ENCODE measurements at places on chromosomes 7 and 10.

GRCh38 chr10:76921383-76922010 lies 716.1 kb downstream of the KCNMA1 start:
- DNase-seq, result no peak

DNA sequence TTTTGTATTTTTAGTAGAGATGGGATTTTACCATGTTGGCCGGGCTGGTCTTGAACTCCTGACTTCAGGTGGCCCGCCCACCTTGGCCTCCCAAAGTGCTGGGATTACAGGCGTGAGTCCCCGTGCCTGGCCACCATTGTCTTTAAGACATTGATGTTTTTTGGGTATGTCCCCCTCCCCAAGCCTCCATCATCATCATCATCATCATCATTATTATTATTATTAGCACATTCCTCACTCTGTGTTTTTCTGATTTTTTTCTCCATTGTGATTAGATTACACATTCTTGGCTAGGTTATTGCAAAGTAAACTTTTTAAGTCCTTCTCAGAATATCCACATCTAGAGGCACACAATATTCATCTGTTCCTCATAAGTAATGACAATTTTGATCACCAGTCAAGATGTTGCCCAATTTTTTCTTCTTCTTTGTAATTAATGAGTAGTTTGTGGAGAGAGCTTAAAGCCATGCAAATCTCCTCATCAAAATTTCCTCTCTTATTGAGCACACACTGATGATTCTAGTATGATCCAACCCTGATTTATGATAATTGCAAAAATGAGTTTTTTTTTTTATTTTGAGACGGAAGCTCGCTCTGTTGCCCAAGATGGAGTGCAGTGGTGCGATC lies 47.5 kb downstream of the EPC1 start:
- DNase-seq, result no peak

GRCh38 chr10:14624600-14624999 lies 150.1 kb downstream of the FAM107B start:
- DNase-seq, result no peak

DNA sequence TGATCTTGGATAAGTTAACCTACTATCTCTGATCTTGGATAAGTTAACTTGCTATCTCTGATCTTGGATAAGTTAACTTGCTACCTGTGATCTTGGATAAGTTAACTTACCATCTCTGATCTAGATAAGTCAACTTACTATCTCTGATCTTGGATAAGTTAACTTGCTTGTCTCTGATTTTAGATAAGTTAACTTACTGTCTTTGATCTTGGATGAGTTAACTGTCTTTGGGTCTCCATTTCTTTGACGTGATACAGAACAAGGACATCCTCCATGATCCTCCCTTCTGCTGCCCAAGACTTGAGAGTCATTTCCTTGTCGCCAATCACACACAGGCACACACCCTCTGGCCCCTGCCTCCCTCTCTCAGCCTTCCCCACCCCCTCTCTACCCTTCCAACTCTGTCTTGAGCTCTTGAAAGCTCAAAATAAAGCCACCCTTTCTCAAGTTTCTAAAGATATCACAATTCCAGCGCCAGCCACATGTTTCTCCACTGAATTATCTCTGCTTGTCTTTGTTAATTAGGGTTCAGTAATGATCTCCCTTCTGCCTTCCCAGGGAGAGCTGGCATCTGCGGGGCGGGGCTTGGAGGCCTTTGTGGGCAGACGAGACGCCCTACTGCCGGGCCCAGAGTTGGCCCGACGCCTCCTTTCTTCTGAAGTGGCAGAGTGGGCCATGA lies 85.1 kb upstream of the GTF2I start:
- DNase-seq, result no peak

GRCh38 chr10:111035542-111035941 lies 41.3 kb upstream of the ADRA2A start:
- no peak for DNase-seq

DNA sequence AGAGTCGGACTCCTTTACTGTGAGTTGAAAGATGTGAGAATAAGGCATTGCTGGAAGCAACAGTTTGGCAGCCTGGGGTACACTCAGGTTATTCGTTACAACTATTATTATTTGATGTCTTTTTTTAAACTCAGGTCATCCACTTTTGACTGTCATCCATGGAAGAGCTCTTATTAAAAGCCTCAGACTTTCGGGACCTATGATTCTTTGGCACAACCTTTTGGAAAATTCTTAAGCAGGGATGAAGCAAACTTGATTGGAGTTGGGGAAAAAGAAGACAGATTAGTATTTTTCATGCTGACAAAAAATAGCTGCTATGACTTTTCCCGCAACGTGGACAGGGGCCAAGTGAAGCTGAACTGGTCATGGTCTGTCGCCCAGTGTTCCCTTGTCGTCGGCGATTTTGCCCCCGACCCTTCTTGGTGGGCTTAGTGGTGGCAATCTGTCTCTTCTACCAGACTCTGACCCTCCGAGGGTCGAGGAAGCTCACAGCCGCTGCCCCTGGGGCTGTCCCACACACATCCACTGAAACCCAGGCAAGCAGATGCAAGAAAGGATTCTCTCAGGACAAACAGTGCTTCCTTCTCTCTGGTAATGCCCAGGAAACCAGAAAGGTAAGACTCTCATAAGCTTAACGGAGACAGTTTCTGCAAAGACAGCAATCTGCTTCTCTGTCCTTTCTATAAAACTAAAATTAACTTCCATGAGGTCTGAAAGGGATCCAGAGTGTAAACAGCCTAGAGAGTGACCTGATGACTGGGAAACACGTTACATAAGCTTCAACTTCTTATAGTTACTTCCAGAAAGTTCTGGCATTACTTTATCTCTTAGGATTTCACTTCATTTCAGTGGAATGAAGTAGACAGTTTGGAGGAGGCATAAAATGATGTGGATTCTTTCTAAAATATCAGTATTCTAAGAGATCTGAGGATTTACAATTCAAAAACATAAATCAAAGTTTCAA lies 1.0 kb downstream of the CPED1 start:
- no peak for DNase-seq

DNA sequence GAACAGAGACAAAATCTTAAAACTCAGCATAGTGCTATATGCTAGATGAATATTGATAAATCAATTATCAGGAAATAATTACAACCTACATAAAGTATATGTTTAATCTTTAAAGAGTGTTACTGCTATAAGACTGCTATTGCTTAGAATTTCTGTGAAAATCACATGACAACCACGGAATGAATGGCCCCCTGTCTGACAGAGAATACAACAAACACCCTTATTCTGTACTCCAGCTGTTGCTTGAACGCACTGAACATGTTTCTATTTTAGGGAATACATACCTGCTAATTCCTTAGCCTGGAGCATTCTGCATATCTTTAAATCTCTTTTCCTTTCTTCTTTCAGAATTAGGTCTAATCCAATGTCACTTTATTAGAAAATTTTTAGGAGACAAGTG lies 452.4 kb upstream of the PHF14 start:
- DNase-seq, result no peak

DNA sequence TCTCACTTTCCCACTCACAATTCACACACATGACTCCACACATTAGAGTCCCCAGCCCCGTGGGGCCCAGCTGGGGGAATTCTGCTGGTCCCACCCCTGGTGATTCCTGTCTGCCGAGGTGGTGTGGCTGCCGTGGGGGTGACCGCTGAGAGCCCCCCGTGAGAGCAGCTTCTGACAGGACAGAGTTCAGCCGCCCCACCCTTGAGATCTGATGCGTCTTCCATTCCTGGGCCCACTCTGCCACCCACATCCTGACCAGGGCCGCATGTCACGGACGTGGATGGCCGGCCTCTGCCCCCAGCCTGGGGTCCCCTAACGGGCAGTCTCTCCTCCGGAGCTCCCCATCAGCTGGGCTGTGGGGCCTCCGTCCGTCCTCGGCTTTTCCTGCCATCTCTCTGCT lies 240.1 kb upstream of the PITRM1 start:
- no peak for DNase-seq

- no peak for DNase-seq
These were observed 109.8 kb downstream of the RAB11FIP2 start for GRCh38 chr10:117936976-117937375.

- DNase-seq, result no peak
These were observed 239.6 kb upstream of the ETV1 start for GRCh38 chr7:14229047-14229446.

DNA sequence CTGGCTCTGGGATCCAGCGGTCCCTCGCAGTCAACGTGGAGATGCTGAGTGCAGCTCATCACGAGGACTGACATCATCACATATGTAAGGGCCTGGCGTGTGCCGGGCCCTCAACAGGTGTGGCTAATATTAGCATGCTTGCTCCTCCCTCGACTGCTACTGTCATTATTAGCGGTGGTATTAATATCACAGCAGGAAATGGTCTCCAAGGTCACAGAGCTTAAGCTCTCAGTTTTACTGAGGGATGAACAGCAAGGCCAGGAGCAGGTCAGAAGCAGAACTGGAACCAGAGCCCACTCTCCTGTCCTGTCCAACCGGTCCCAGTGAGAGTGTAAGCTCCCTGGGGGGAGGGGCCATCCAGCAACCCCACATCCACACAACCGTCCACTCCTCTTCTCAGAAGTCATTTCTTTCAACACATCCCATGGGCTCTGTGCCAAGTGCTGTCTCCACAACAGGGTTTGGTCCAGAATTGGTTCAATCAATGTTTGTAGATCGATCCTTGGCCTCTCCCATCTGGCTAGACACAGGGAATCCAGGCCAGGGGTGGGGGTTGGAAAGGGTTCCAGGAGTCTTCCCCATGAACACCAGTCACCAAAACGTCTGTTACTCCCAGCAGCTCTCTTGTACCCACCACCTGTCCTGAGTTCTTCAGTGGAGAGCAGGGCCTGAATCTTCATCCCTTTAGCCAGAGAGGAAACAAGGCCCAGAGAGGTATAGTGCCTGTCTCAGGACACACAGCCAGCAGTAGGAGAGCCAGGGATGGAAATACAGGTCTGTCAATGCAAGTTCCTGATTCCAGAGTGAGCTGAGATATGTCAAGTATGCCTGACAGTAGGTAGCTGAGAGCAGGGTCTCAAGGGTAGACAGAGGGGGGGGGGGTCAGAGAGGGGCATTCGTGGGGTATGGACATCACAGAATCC lies 45.3 kb upstream of the ZMIZ1 start:
- DNase-seq, result no peak

GRCh38 chr10:119500821-119501220 lies 41.7 kb downstream of the RGS10 start:
- DNase-seq, result no peak

- no peak for DNase-seq
These were observed 36.0 kb upstream of the ARHGAP21 start for GRCh38 chr10:24759672-24760071.

DNA sequence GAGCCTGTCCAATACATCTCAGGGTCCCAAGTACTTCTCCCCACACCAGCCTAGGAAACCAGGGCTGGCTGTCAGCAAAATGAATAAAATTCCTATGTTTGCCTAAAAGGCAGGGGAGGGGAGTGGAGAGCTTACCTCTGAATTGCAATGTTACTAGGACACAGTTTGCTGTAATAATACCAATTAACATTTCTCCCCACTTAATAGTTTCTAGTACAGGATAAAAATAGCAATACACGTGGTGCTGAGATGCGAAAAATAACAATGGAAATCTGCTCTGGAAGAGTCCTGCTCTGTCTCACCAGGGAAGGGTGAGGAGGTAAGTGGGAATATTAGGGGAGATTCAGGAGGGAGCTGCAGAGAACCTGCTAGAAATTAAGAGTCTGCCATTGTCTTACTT lies 112.3 kb downstream of the PLXNA4 start:
- DNase-seq, result no peak

GRCh38 chr10:58782876-58783851 lies 270.5 kb downstream of the BICC1 start:
- DNase-seq, result no peak

DNA sequence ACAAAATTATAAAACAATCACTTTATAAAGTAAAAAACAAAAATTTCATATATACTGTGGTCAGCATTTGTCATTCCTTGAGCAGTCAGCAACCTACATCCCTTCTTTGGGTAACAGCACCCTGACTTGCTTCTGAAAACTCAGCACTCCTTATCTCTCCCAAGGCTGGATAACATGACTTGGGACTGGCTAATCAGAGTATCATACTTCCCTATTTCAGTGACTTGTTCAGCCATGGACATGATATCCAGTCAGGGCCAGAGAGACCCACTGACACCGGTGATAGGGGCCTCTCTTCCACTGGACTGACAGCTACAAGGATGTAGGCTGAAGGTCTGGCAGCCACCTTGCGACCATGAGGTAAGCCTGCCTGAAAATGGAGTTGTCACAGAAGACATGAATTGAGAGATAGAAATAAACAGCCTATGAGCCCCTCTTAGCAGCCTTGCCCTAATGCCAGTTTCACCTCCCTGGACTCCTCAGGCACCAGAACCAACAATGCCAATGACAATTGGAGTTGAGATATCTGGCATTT lies 84.4 kb upstream of the NEBL start:
- no peak for DNase-seq

DNA sequence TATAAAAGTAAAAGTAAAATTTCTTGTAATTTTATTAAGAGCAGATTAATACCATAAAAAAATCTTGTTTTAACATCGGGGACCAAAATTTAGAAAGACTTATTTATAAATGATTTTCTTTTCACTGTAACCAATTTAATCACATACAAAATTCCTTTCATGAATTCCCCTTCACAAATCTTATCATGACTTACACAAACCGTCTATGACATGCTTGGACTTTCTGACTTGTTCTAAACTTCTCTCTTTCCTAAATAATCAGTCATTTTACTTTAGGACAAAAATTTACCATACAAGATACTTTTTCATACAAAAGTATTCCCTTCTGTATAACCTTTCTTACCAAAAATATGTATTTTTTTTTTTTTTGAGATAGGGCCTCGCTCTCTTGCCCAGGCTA lies 9.3 kb downstream of the CROT start:
- DNase-seq, result no peak

GRCh38 chr10:95526044-95526443 lies 35.1 kb downstream of the SORBS1 start:
- no peak for DNase-seq

DNA sequence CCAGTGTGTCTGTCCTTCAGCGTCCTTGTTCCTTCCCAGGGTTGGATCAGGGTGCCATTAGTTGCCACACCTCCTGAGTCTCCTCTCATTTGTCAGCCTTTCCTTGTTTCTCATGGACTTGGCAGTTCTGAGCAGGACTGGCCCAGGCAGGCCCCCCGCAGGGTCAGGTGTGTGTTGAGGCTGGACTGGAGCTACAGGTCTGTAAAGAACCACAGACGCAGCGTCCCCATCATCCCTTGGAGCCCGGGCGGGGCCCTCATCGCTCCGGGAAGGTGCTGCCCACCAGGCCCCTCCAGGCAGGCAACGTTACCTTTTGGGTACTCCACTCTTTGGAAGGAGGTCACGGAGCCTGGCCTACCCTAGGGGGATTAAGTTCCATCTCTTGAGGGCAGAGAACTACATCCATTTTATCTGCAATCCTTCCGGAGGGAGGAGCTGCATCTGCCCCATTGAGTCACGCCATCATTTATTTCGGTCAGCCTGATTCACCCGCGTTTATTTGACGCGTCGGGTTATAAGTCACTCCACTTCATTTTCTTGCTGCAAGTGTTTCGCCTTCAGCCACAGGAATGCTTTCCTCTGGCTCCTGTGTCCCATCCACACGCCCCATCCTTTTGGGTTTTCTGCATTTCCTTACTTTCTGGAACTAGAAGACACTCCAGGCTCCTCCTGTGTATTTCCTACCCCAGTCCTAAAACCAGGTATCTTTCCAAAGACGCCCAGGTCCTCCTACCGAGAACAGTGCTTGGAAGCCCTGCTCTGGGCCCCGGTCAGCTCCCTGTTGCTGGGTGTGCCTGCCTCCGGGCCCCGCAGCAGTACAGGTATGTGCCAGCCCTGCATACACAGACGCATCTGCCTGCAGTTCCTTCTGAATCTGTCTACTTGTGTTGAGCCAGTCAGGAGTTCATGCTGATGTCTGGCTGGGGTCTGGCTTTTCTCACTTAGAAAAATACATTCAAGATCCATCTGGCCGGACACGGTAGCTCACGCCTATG lies 141.9 kb downstream of the MAD1L1 start:
- DNase-seq, result no peak
